ENCODE measurements at places on chromosomes 1 and 21.
A peak's percentile ranks its signal among the peaks of the same experiment; 100 is the strongest.

DNA sequence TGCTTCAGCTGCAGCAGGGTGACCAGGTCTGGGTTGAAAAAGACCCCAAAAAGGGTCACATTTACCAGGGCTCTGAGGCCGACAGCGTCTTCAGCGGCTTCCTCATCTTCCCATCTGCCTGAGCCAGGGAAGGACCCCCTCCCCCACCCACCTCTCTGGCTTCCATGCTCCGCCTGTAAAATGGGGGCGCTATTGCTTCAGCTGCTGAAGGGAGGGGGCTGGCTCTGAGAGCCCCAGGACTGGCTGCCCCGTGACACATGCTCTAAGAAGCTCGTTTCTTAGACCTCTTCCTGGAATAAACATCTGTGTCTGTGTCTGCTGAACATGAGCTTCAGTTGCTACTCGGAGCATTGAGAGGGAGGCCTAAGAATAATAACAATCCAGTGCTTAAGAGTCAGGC lies 2.9 kb downstream of the C1QA start:
- peak; percentile 33 for DNase-seq

DNA sequence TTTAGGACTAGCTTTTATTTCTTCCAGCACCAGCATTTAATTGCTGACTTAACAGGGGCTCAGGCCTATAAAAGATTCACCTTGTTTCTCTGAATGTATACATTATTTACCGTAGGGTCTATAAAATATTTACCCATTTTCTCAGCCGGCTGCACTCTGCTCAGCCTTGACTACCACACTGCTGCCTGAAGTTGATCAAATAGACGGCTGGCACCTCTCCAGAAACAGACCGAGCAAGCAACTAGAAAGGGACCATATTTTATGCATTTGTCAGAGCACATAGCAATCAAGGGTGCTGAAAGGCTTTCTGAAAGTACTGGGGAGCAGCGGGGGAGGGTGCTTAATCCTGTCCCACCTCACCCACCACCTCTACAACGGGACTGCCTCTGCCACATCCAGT lies 64.7 kb upstream of the FGGY start:
- peak; percentile 24 for DNase-seq

DNA sequence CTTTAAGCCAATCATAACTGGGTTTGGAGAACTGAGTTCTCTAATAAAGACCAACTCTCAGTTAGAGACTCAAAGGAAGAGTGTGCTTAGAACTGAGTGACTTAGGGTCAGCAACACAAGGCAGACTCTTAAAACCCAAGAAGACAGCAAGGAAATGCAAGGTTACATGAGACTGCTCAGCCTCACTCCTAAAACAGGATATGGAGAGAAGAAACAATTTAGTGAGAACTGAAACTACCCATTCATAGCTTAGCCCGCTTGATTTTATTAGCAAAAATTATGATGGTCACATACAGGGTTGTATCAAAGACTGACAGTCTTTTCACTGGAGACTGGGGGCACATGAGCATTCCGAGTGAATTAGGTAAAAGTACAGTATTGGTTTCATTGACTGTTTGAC lies 78.9 kb upstream of the DMRTA2 start:
- DNase-seq: no peak

GRCh38 chr1:82948386-82948785 lies 1050.5 kb downstream of the TTLL7 start:
- DNase-seq: no peak

DNA sequence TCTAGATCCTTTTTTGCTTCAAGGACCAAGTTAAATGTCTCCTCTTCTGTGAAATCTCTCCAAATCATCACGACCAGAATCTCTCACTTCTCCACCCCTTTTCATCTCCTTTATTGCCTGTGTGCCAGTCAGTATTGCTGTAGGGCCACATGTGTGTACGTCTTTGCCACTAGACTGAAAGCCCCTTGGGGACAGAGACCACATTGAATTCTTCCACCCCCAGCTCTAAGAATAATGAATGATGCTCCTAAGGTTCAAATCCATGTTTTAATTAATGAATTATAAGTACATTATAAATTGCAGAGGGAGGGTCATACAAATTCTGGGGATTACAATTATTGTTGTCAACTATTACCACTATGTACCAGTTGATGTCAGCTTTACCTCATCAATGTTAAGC lies 343.8 kb downstream of the USP25 start:
- DNase-seq: no peak

DNA sequence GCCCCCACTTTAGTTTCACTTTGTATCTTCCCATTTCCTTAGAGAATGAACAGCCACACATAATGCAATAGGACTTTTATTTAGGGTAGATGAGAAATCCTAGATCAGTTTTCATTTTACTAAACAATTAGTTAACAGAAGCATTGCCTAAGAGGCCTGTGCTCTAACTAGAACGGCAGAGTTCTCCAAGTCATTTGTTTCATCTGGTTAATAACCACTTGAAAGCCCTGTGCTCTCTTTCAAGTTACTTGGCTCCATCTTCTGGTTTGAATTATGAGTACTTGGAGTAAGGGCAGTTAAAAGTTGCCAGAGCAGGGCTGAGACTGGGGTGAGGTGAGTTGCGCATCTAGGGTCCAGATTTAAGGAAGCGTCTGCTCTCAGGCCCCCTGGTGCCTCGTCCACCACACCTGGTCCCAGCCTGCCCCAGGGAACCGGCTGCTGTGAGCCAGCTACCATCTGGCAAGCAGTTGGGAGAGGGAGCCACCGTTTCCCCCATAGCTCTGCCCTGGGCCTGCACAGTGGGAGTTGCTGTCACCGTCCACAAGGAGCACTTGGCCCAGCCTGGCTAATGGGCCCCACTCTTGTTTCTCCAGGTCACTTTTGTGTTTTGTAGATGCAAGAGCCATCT lies 18.1 kb upstream of the SLC44A3 start:
- DNase-seq: peak; percentile 90

GRCh38 chr1:154495496-154496273 lies 6.3 kb upstream of the TDRD10 start:
- no peak for DNase-seq

GRCh38 chr1:205068457-205069040 lies 15.7 kb downstream of the TMEM81 start:
- DNase-seq: peak; percentile 76

- peak; percentile 38 for DNase-seq
Observed at GRCh38 chr1:198496216-198497143, 44.0 kb downstream of the ATP6V1G3 start.

Data from cardiac muscle cell (in vitro differentiated cells and primary cell).